Activated naive CD4-positive, alpha-beta T cell treated with anti-CD3 and anti-CD28 coated beads, Interleukin-2, amount 50 U/mL, for 72 hours (primary cell): ENCODE measurements at places on chromosomes 1 and 21.

- DNase-seq = no peak
Observed at GRCh38 chr1:202794051-202794740, 14.0 kb downstream of the KDM5B start.

GRCh38 chr1:93207211-93207610, 26.7 kb downstream of the CCDC18 start:
- no peak for DNase-seq

GRCh38 chr21:27315373-27315772, 348.5 kb upstream of the ADAMTS5 start:
- no peak for DNase-seq

DNA sequence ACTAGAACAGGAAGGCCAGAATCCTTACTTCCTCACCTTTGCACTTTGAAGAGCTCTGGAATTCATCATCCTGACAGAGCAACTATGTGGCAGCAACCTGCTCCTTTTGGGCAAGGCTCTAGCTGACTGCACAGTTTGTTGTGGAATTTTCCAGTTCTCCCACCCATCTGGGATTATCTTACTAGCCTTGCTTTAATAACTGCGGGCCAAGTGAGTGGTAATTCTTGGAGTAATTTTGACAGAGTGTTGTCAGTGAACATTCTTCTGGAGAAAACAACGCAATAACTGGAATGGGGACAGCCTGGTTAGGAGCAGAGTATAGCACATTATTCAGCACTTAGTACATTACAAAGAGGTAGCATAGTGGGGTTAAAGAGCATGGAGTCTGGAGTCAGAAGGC, 75.3 kb downstream of the NTMT2 start:
- DNase-seq = no peak

DNA sequence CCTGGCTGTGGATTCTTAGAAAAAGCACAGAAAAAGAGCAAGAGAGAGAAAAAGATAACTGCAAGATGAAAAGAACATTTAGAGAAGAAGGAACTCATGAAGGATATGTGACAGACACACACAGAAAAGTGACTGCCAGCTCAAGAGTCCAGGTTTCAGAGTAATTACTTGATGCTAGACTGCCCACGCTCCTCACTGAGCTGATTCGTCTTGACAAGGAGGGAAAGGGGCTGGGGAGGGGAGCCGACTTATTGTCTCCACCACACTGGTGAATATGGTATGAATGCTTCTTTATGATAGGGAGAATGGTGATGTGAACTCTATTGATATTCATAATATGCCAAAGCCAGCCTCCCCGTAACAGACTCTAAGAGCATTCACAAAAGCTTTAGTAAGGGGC, 140.4 kb downstream of the BRINP2 start:
- DNase-seq = no peak

- no peak for DNase-seq
Observed at GRCh38 chr1:175133673-175134435, 58.7 kb downstream of the KIAA0040 start.

DNA sequence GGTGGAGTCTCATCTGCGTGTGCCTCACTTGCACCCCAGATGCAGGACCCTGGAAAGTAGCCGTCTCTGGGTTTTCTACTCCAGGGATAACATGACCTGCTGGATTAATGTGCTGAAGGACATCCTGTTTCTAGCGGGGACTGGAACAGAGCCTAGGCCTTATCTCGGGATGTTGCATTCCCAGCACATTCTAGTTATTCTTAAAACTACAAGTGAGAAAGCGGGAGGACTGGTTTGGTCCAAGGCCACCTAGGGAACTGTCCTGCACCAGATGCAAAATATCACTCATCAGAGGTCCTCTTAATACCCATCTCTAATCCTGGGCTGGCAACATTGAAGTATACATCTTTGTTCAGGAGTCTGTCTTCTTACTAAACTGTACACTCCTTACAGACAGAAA, 179.9 kb downstream of the ZC3H11B start:
- DNase-seq = no peak

GRCh38 chr1:156320560-156320959, 17.5 kb downstream of the CCT3 start:
- no peak for DNase-seq

DNA sequence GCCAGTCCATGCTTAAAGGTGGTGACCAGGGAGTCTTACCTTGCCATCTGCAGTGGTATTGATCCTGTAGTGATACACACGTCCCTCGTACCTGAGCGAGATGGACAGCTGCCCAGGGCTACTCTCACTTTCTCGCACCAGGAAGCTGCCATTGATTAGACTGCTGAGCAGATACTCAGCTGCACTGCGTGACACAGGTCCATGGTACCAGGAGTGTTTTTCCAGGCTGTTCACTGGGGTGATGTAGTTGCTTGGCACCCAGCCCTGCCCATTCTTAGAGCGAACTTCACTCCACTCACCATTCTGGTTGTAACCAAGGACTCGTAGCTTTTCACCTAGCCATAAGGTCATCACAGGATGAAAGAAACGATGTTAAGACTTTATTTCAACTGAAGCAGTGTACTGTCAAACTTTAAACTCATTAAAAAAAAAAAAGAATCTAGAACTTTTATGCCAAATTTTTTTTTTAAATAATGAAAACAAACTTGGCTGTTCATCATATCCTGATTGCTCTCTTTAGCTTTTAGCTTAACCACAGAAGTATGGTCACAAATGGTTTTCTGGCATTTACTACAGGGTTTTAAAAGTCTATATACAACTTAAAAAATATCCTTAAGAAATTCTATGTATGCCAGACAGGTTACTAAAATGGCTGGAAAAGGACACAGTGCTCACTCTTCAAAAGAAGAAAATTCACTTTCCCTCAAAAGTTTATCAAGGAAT, 44.6 kb downstream of the TOR3A start:
- DNase-seq = no peak

DNA sequence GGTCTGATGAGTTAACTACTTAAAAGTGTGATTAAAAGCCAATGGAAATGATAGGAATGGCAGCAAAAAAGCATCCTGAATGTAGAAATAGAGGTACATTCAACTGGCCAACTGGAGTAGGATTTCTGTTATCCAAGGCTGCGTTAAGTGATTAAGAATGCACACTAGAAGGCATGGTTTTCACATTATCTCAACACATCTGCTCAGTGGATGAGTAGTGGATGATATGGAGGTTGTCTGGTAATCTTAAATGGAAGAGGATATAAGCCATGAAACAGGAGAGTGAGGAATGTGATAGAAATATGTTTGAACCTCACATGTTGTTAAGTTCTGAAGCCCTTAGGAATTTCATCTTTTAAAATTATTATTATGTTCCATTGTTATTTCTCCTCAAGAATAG, 839.9 kb downstream of the USP25 start:
- no peak for DNase-seq

GRCh38 chr1:231272880-231273279, 31.9 kb downstream of the GNPAT start:
- peak; percentile 17 for DNase-seq

- no peak for DNase-seq
Observed at GRCh38 chr1:58786184-58786926, 2.5 kb upstream of the JUN start.

DNA sequence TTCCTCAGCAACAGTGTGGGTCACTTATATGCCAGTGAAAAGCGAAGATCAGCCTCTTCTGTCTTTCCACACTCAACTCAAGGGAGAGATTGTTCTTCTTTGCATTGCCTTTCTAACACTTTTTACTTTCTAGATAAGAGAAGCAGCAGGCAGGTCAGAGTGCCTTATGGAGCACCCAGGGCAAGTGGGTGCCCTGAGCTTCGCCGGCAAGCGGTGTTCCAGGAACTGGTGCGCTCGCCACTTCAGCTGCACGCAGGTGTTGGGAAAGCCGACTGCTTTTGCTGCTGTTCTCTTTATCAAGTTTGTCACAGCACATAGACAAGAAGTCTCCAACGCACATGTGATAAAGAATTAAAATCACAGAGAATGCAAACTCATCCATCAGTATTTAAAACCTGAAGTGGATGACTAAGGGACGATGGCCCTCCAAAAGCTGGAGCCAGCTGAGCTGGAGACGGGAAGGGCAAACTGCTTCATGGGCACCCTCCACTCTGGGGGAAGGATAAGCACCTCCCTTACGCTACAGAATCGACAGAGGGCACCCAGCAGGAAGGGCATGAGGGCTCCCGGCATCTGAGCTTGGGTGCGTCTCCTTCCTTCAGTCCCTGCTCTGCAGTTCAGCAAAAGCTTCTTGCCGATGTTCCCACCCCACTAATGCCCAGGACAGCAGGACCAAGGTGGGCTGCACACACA, 20.7 kb downstream of the UBE2G2 start:
- no peak for DNase-seq

GRCh38 chr1:46301406-46301807, 2.0 kb downstream of the LRRC41 start:
- no peak for DNase-seq

DNA sequence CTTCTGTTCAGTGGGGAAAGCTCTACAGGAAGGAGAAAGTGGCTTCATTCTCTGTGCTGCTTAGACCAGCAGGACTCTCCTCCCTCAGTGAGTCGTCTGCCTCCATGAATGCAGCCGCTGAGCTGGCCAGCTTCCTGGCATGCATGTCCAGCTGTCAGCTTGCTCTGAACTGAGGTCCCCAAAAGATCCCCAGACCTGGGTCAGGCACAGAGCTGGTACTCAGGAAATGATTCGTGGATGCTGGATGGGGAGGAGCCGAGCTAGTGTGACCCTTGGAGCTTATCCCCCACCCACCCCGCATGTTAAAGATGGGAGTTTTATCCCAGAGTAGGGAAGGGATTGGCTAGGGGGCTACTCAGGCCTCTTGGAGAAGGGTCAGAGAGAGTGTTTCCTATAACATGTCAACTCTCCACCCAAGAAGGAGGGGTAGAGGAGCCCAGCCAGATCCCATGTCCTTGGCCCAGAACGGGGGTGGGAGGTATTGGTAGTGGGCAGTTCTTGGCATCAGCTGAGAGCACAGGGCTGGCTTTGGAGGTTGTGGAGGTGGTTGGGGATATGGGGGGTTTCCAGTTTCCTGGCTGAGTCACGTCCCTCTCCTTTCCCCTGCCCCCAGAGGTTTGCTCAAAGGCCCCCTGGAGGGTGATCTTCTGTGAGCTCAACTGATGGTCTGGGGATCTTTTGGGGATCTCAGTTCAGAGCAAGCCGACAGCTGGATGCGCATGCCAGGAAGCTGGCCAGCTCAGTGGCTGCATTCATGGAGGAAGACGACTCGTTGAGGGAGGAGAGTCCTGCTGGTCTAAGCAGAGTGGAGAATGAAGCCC, 110.1 kb downstream of the FOXD2 start:
- DNase-seq = no peak

GRCh38 chr1:168960595-168960994, 145.9 kb upstream of the ATP1B1 start:
- DNase-seq = no peak

GRCh38 chr21:26554365-26554764, 18.7 kb downstream of the CYYR1 start:
- DNase-seq = no peak

GRCh38 chr21:43865540-43866259, 677 bp downstream of the AGPAT3 start:
- peak; percentile 65 for DNase-seq

GRCh38 chr1:184810735-184811343, 56.2 kb upstream of the EDEM3 start:
- DNase-seq = no peak

- DNase-seq = no peak
Observed at GRCh38 chr1:209802117-209802779, 3.7 kb downstream of the IRF6 start.

GRCh38 chr1:218983433-218983832, 190.2 kb upstream of the LYPLAL1 start:
- DNase-seq = no peak
